COLO829 (cell line): ENCODE measurements at places on chromosomes 6 and 20.

DNA sequence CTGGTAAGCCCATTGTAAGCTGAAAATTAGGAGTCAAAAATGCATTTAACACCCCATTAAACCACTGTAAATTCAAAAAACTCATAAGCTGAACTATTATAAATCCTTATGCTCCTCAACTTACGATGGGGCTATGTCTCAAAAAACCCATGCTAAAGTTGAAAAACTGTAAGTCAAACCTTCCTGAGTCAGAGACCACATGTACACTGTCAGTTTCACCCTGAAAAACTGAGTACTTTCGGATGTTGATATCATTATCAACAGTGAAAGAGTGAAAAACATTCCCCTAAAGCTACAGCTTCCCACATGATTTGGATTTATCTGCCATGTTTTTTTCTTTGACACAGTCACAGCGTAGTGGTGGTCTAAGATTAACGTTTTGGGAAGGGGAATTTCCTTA is 14.2 kb downstream of the RAB23 start:
- no peak for DNase-seq

DNA sequence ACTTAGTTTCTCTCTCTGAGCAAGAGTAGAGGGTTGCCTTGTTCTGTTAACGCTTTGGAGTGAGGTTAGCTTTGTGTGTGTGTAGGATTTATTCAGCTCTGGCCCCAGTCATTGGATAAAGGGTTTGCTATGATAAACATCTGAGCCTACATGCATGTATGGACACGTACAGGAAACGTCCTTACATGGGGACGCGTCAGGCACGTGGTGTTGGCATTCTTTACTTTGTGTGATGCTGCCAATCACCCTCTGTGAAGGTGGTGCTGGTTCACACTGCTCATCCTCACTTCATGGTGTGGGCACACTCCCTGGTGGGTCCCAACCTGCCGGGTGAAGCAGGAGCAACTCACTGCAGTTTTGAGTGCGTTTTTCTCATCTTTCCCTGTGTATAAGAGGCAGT is 53.4 kb upstream of the CD93 start:
- DNase-seq = no peak

GRCh38 chr6:129860908-129861665 is at the start of gene TMEM244:
TMEM244 (minus strand) TSS chr6:129861315; CDS start chr6:129861188, 127 bp downstream.
- no peak for DNase-seq

DNA sequence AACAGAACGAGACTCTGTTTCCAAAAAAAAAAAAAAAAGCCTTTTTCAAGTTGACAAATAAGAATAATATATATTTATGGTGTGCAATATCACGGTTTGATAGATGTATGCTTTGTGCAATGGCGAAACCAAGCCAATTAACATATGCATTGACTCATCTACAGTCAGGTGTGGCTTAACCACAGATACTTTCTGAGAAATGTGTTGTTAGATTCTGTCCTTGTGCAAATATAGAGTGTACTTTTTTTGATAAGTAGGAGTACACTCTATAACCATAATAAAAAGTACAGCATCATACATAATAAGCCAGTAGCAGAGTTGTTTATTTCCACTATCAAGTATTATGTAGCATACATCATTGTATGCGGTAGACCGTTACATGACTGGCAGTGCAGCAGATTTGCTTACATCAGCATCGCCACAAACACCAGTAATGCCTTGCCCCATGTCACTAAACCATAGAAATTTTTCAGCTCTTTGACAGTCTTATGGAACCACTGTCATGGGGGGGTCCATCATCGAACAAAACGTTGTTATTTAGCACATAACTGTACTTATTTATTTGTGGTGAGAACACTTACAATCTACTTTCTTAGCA is 59.2 kb downstream of the TMEM170B start:
- no peak for DNase-seq

DNA sequence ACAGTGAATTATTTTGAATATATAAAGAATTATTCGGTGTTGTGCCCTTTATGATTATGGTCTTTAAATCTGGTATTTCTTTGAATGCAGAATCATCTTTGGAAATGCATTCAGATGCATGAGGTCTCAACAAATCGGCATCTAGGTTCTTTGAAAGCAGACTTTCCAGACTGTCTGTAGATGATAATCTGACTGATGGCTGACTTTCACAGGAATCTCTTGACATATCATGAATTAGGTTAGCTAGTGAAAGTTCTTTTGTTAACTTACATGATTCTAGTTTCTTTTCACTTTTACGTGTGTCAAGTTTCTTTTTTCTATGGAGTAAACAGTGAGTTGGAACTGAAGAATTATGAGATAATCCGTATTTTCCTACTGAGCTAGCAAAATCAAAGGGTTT is 17.1 kb downstream of the HBS1L start:
- no peak for DNase-seq

GRCh38 chr20:32406701-32407100 is 48.6 kb downstream of the ASXL1 start:
- no peak for DNase-seq

GRCh38 chr6:22709803-22710202 is 140.4 kb downstream of the HDGFL1 start:
- peak; percentile 84 for DNase-seq

DNA sequence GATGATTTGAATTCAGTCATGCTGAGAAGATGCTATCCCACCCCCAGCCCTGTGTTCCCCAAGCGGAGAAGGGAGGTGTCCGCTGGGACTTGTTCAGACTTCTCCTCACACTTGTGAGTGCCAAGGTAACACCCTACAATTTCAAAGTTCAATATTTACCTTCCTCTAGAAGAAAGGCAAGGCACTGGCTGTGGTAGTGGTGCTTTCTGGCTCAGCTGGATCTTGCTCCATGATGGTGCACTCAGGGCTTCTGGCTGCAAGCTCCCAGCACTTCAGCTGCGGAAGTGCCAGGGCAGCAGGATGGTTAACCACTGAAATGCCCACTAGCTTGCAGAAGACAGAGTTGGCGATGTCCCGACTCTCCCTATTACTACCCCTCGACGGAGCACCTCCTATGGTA is 135.4 kb downstream of the MTFR2 start:
- no peak for DNase-seq

DNA sequence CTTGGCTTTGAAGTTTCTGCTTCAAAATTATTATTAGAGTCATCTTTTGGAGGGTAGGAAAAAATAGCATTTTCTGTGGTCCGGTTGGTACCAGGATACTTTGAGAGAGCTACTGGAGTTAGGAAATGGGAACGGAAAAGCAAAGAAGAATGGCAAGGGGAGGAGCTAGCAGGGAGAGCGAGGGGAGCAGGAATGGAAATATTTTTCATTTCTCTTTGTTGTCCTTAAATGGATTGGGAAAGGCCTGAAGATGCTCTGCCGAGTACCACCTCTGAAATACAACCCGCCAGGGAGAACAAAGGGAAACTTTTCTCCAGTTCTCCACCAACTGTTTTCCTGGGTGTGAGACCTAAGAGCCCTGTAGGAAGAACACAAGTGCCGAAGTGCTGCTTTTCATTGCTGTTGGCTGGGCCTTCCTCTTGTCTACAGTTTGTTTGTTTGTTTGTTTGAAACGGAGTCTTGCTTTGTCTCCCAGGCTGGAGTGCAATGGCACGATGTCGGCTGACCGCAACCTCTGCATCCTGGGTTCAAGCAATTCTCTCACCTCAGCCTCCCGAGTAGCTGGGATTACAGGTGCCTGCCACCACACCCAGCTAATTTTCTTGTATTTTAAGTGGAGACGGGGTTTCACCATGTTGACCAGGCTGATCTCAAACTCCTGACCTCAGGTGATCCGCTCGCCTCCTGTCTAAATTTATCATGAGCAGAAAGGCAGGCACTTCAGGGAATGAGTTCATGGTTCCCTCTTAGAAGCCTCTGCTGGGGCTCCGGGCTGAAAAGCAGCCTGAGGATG is 3.5 kb upstream of the TRAF3IP2 start:
- no peak for DNase-seq

DNA sequence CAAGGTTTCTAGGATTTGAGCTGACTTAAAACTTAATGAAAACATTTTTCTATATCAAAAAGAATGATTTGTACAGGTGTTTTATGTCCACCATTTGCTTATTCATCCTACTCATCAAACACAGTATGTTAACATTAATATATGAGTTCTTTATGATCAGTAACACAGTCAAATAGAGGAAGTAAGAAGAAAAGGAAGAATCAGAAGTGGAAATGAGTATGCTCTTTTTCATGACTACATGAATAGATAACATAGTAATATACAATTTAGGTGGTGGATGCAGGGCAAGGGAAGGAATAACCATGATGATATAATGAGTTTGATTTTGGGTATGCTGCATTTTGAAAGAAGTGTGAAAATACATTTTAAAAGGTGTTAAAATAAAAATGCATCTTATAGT is 16.5 kb downstream of the KPNA5 start:
- no peak for DNase-seq

DNA sequence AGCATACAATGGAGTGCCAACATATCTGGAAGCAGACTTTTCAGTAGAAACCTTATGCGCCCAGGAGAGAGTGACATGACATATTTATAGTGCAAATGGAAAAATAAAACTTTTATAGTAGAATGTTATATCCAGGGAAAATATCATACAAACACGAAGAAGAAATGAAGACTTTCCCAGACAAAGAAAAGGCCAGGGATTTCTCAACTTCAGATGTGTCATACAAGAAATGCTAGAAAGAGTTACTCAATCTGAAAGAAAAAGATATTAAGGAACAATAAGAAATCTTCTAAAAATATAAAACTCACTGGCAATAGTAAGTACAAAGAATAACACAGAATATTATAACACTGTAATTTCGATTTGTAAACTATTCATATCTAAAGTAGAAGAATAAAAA is 1269.3 kb downstream of the GRIK2 start:
- no peak for DNase-seq
